Activated T-helper 1 cell treated with Interleukin-2 at 50 U/mL for 16 hours (primary cell): ENCODE measurements at places on chromosomes 3 and 15.

DNA sequence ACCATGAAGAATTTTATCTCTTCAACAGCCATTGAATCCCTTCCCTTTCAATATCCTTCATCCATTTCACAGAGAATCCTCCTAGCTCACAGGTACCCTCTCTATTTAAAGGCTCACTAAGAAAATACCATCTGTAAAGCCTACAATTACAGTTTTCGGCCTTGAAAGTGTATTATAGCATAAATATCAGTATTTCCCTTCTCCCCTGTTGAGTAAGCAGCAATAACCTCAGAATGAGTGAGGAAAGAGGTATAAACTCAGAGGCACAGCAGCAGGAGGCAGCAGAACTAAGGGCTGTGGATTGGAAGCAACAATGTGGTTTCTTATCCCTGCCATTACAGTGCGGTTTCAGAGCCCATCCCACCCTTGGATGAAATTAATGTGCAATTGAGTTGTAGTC lies 360.6 kb upstream of the ATP10A start:
- no peak for DNase-seq

DNA sequence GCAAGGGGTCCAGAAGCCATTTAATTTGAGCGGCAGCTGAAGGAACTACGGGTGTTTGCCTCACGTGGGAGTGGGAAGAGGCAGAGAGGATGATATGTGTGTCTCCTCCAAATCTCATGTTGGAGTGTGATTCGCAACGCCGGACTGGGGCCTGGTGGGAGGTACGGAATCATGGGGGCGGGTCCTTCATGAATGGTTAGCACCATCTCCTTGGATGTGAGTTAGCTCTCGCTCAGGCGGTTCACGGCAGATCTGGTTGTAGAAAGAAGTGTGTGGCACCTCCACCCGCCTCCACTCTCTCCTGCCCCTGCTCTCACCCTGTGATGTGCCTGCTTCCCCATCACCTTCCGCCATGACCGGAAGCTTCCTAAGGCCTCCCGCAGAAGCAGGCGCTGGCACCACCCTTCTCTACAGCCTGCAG lies 25.4 kb downstream of the XXYLT1 start:
- DNase-seq, result no peak

- DNase-seq, result no peak
These were observed 27.2 kb downstream of the CFAP91 start for GRCh38 chr3:119729996-119730395.

- peak; percentile 57 for DNase-seq
These were observed 598 bp upstream of the SFMBT1 start for GRCh38 chr3:53046171-53047170.

DNA sequence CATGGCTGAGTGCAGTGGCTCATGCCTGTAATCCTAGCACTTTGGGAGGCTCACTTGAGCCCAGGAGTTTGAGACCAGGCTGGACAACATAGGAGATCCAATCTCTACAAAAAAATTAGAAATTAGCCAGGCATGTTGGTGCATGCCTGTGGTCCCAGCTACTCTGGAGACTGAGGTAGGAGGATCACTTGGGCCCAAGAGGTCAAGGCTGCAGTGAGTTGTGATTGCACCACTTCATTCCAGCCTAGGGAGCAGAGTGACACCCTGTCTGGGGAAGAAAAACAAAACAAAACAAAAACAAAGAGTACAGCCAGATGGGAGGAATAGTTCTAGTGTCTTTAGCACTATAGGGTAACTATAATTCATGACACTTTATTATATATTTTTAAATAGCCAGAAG lies 26.2 kb upstream of the COMMD4 start:
- no peak for DNase-seq

DNA sequence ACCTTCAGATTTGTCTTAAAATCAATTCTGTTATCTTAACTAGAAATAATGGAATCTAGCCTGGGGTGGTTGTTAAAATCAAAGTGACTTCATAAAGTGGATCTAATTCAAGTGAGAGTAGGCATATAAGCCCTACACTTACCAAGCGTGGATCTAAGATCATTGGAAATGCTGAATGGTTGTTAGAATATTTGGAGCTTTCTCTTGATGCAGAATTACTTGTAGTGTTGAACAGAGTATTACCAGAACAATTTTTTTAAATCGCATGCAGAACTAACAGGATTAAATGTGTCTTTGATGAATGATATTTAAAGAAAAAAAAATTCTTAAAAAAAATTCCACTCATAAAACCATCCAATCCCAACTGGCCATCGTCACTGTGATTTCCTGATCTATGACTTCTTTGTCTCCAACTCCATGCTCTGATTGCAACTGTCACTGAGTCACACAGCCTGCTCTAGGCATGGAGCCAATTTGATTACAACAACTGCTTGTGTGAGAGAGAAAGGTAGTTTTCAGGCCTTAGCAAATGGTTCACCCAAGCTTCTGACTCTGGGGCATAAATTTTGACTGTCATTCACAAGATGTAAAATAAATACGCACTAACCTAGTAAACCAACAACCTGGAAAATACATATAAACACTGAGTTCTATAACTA lies 25.9 kb upstream of the SPRED1 start:
- no peak for DNase-seq

DNA sequence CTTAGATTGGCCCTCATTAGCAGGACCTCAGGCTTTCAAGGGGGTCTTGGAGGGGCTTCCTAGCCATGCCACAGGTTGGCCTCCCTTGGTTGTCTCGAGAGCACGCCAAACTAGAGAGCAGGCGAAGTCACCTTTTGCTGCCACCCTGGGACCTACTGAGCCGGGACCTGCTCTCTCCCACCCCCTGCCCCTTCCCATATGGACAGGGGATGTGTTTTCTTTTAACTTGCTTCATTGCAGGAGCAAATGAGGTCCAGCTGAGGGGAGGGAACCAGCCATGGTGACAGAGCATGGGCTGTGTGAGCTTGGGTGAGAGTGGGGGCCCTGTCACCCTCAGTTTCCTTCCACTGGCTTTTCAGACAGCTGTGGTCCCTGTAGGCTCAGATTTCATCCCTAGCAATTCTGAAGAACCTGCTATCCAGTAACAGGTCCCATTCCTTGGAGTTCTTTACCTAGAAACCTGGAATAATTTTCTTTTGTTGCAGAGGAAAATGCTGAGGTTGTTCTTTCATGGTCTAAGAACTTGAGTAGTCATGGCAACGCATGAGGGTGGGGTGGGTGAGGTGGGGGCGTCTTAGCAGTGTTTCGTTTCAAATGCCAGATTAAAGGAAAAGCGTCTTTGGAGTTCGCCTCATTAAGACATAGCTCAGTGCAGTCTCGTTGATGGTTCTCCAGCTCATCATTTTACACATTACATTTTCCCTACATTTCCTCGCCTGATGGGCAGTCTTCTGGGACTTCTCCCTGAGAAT lies 20.1 kb upstream of the MAGEF1 start:
- no peak for DNase-seq

GRCh38 chr15:90780916-90781315 lies 63.8 kb downstream of the BLM start:
- no peak for DNase-seq

DNA sequence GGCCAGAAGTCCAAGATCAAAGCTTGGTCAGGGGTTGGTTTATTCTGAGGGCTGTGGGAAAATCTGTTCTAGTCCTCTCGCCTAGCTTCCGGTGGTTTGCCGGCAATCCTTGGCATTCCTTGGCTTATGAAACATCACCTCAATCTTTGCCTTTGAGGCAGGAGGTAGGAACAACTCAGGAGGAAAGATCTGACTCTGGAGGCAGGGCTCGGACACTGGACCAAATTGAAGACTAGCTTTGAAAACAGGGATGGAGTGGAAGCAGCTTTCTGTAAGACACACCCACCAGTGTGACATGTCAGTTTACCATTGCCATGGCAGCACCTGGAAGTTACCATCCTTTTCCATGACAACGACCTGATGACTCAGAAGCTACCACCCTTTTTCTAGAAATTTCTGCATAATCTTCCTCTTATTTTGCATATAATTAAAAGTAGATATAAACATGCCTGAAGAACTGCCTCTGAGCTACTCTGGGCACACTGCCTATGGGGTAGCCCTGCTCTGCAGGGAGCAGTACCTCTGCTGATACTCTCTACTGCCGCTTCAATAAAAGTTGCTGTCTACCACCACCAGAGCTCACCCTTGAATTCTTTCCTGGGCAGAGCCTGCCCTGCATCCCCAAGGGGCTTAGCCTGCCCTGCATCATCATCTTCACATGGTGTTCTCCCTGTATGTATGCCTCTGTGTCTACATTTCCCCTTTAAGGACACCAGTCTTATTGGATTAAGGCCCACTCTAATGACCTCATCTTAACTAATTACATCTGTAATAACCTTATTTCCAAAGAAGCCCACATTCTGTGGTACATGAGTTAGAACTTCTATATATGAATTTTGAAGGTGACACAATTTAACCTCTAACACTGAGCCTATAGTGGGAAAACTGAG lies 38.3 kb upstream of the TM4SF4 start:
- no peak for DNase-seq

- no peak for DNase-seq
These were observed 209.8 kb downstream of the PLCH1 start for GRCh38 chr3:155535098-155535497.

DNA sequence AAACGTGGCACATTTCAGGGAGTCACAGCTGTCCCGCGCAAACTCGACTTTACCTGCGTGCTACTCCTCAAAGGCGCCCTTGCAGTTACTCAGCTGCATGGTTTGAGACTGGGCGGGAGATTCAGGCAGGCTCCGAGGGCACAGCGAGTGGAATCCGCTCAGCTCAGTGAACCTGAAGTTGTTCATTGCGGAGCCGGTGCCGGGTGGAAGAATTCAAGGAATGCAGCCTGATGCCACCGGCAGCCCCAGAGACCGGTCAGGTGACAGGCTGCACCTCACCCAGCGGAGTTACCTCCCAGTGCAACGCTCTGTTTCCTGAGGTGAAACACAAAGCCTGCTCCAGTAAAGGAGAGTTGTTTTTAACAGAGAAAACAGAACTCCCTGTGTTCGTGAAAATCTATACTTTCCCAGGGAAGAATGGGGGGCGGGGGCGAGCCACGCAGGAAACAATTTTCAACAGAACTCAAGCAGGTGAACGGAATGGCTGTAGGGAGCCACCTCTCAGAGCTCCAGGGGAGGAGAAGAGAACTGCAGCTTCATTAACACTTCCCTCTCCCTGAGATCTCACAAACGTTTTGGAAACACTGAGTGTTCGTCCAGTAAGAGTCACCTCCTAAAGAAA lies 3.8 kb downstream of the VEPH1 start:
- no peak for DNase-seq

DNA sequence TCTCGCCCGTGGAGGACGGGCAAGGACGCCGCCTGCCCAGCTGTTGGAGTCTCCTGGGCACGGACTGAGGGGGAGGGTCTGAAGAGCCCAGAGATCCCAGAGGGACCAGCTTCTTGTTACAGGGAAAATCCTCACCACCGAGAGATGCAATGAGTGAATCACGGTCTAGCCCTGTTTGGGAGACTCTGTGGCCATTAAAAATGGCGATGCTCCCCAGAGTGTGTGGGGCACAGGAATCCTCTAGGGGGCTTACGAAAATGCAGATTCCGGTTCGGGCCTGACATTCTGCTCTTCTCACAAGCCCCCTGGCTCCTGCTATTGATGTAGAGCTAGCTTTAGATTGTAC lies 35.5 kb upstream of the EPHB3 start:
- DNase-seq, result no peak

GRCh38 chr15:41879321-41879845 lies 14.5 kb downstream of the SPTBN5 start:
- DNase-seq, result no peak

DNA sequence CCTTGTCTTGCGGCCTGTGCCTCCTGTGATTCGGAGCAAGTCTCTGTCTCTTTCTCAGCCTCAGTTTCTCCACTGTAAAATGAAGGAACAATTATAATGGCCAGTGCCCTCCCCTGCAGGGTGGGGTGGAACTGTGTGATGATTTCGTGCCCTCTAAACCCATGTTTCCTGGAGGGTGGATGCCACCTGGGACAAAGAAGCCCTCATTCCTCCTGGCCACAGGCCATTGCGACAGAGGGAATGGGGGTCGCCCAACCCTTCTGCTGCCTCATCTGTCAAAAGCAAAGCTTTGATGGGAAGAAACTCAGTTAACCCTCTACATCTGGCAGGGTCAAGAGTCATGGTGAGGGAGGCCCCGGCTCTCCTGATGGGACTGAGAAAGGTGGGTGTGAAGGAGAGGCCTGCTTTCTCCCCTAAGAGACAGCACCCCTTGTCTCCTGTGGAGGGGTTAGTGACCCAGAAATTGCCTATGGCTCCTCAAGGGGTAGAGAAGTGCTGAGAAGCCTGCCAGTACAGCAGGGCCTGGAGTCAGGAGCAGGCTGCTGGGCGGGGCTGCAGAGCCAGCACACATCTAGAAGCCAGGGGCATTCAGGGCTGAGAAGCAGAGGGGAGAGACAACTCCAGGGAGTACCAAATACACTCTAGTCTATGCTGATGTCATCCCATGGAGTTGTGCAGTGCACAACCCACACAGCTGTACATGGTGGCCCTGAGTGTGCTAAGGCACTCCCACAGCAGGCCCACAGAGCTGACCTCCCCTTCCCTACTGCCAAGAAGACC lies 61.0 kb downstream of the PLXNA1 start:
- no peak for DNase-seq

DNA sequence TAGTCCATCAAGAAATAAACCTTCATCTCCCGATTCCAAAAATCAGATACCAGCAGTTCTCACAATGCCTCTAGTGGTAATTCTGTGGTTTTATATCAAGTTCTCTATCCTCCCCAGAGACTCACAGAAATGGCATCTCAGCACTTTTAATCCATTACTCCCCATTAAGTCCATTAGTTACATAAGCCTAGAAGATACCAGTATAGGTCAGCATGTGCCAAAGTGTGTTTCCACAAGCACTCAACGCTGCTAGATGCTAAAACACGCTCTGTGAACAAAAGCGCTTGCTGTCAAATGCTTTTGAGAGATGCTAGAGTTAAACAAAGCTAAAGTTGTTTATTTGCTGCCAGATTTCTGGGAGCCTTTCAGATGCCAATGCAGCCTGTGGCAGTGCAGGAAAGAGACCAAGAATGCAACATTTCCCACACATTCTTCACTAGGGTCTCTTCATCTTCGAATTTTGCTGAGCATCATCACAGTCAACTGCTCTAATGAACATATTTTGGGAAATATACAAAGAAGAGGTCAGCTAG lies 918.8 kb upstream of the CFAP20DC start:
- no peak for DNase-seq

- DNase-seq, result no peak
These were observed 101.5 kb downstream of the ATG7 start for GRCh38 chr3:11373654-11374053.

- DNase-seq, result no peak
These were observed 28.6 kb downstream of the TRAK1 start for GRCh38 chr3:42119561-42120355.

DNA sequence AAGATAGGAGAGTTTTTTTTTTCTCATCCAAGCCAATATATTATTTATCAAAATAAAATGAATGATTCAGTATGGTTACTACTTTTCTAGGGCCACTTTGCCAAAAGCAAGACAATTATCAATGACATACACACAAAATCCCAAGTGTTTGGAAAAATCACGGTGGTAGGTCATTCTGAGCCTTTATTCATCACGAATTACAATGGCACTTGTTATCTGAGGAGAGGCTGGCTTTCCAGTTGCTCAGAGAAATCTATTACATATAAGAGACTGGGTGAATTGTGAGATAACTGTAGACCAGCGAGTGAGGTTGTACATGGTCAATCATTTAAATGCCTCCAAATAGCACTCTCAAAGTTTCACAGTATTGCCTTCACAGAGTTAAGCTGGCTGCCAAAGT lies 20.4 kb upstream of the FGF12 start:
- no peak for DNase-seq
